Daoy (cell line): ENCODE measurements at places on chromosomes 7 and 10. TPM values are rescaled to one million over a fixed set of nuclear protein-coding genes. Genes with fewer than 3 reads are reported as not detected.

- no peak for DNase-seq
Observed at GRCh38 chr7:110204527-110204926, 886.4 kb upstream of the LRRN3 start.

GRCh38 chr10:71033396-71033980 lies 145.1 kb upstream of the PCBD1 start:
- DNase-seq = no peak

- DNase-seq = no peak
Observed at GRCh38 chr10:14345262-14345661, 14.5 kb upstream of the FRMD4A start.

- no peak for DNase-seq
Observed at GRCh38 chr10:85542936-85543730, 823.5 kb downstream of the GRID1 start.

GRCh38 chr10:91924212-91925021 lies 847 bp downstream of the BTAF1 start:
- DNase-seq = no peak

- DNase-seq = no peak
Observed at GRCh38 chr10:48564466-48565160, 40.3 kb downstream of the ARHGAP22 start.

DNA sequence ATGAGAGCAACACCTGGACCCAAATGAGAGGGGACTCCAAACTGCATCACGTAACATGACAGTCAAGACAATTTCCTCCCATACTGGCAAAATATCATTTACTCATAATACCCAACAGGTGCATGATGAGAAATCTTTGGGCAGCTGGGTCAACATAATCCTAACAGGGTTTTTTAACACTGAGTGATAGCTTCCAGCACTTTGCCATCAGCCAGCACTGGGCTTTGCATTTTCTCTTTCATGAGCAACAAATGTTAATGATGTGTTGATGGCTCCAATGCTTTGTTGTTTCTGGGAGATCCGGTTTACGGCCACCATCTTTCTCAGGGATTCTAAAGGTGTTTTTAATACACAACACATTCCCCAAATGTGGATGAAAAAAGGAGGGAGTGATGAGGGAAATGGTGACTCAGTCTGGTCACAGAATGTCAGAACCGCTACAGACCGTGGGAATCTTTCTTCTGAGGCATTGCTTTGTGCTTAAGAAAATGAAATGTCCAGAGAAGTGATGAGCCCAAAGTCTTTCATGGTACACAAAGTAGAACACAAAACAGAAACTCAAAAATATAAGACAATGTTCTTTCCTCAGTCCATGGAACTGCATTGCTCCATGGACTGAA lies 705.7 kb upstream of the IGFBP3 start:
- DNase-seq = peak; percentile 69

DNA sequence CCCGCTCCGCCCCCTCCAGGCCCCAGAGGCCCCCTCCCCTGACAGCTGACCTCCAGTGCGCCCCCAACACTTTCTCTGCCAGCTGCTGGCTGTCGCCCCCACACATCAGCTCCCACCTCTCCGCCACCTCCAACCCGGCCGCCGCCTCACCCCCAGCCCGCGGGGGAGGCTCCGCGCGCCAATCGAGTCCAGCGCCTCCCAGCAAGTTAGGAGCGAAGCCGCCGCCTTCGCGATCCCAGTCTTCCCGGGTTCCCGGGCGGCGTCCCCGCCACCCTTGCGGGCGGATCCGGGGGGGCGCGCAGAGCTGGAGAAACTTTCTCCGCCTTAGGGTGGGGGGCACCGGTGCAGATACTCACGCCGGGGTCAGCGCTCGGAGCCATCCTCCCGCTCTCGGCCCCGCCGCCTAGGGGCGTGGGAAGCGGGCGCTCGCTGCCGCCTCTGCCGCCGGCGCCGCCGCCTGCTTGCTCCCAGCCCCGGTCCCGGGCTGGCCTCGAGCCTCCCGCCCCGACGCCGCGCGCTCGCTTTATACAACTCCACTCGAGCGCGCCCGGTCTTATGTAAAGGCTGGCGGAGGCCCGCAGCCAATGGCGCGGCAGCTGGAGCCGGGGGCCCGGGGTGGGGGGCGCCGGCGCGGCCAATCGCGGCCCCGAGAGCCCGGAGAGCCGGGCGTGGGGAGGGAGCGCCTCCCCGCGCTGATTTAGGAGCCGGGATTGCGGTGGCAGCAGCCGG lies at the start of gene CRTAC1:
Gene CRTAC1, minus strand, starts transcription at position 529 of the 729 bp plus-strand sequence. Its CDS starts 149 bp downstream, at position 380.
- DNase-seq = peak; percentile 89

GRCh38 chr7:157312941-157313340 lies 23.9 kb upstream of the DNAJB6 start:
- no peak for DNase-seq

GRCh38 chr7:143361552-143362130 lies 872 bp downstream of the FAM131B start:
- no peak for DNase-seq

- DNase-seq = no peak
Observed at GRCh38 chr10:51707821-51708424, 8.5 kb upstream of the CSTF2T start.

DNA sequence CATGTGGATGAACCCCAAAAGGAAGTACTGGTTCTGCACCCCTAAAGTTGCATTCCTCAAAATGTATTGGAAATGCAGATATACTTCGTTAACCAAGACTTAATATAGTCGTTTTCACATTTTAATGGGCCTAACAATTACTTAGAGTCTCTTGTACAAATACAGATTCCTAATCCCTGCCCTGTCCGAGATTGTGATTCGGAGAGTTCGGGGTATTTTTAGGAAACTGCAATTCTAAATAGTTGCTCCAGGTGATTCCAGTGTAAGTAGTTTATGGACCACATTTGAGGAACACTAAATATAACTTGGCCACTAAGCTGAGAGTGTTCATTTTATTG lies 830 bp downstream of the TRUB1 start:
- no peak for DNase-seq

GRCh38 chr7:101241443-101242349 lies 3.2 kb downstream of the FIS1 start:
- no peak for DNase-seq

DNA sequence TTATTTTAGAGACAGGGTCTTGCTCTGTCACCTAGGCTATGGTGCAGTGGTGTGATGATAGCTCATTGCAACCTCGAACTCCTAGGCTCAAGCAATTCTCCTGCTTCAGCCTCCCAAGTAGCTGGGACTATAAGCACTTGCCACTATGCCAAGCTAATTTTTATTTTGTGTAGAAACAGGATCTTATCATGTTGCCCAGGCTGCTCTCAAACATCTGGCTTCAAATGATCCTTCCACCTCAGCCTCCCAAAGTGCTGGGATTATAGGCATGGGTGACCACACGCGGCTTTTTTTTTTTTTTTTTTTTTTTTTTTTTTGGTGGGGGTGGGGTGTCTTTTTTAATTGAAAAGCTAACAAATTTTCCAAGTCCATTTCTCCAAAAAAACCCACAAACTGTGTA lies 18.4 kb downstream of the HPS6 start:
- DNase-seq = no peak

DNA sequence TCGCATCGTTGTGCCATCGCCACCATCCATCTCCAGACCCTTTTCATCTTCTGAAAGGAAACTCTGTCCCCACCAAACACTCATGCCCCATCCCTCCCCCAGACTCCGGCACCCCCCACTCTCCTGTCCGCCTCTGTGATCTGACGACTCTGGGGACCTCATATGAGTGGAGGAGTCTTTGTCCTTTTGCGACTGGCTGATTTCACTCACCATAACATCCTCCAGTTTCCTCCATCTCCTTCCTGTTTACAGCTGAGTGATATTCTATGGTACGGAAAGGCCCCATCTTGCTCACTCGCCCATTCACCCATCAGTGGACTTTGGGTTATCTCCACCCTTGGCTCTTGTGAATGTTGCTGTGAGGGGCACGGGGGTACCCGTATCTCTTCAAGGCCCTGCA lies 11.8 kb upstream of the INSIG1 start:
- DNase-seq = no peak

DNA sequence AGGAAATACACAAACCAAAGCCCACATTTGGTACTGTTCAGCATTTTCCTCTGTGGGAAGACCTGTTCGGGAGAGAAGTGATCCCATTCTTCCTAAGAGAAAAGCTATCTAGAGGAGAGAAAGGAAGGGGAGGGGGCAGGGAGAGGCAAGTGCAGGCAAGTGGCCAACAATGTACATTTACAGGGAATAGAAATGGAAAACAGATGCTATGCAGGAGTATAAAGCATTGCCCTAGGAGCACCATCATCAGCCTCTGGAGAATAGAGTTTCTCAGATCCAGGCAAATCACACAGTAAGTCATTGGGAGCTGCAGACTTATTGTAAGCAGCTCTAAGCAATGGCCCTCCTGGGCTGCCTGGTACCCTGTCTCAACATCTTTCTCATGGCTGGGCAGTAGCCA lies 424.4 kb upstream of the AUTS2 start:
- no peak for DNase-seq

- no peak for DNase-seq
Observed at GRCh38 chr7:30072735-30073134, 44.5 kb downstream of the PLEKHA8 start.

GRCh38 chr7:30119890-30120577 lies 14.8 kb upstream of the MTURN start:
- DNase-seq = no peak

DNA sequence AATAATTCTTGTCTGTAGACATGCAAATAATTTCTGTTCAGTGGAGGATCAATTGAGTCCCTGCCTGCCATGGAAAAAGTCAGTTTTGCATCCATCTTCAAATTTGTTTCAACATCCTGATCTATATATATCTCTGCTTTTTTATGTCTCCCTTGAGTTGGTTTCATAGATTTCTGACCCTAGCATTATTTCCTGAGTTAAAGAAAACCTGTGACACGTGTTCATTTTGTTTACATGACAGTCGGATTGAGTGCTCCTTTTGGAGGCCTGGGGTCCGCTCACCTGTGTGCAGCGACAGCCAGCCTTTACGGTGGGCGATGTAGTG lies 674 bp downstream of the MRPS24 start:
- DNase-seq = no peak

DNA sequence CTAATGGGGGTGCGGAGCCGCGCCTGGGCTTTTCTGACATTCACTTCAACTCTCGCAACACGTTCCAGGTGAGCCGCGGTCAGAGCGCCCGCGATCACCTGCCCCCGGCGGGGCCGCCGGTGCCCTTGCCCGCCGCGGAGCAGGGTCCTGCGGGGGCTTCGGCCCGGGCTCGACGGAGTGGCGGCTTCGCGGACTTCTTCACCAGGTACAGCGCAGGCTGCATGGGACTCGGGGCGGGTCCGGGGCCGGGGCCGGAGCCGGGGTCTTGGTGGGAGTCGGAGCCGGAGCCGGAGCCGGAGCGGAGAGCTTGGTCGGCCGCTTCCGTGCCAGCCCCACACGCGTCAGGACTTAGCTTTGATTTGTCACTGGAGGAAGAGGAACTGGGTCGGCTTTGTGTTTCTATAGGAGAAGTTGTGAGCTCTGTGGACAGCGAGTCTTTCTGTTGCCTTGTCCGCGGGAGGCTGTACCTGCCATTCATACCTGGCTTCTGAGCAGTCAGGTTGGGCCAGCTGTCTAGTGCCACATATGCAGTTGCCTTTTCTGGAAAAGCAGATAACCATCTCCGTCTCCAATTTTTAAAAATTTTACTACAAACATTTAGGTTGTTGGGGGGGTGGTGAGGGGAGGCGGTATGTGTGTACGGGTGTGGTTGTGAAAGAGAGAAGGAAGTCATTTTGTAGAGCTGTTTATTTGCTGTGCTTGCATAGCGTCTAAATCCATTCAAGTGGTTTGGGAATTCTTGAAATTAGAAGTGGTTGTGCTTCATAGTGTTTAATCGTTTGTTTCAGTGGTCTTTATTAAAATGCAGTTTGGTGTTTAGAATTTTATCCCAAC lies 1.3 kb downstream of the TBC1D12 start:
- DNase-seq = peak; percentile 74

DNA sequence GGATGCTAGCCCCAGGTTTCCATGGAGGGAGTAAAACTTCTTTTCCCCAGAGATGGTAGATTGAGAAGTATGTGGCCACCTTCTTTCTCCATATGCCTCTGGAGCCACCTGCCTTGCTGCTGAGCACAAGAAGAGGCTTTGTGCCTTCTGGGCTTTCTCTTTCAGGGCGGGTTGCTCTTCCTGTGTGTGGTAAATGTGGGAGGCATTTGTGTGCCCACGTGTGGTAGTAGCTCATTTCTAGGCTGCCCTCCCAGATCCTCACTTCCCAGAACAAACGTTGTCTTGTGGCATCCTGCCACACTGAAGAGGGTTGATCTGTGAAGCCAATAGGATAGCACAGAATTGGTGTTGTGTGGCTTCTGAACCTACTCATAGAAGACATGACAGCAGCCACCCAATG lies 342.0 kb upstream of the PODXL start:
- DNase-seq = peak; percentile 95

The SEC31B gene
- total RNA-seq = 0.27 and 0.34 TPM in 2 replicates

The SNX13 gene
- 49.7 and 54.5 TPM in 2 replicates for total RNA-seq

The CPN1 gene
- total RNA-seq = not detected in 2 replicates

The TRPV5 gene
- 0.06 TPM in 1 of 2 replicates, not detected in the other for total RNA-seq

The ECD gene
- 36.0 and 36.6 TPM in 2 replicates for total RNA-seq

The ASNS gene
- 30.8 and 33.3 TPM in 2 replicates for total RNA-seq

The PAX2 gene
- total RNA-seq = not detected in 2 replicates

The PRKCQ gene
- 7.1 and 8.1 TPM in 2 replicates for total RNA-seq

The ELOVL3 gene
- total RNA-seq = 0.06 TPM in 1 of 2 replicates, not detected in the other

The GPR15LG gene
- total RNA-seq = not detected in 2 replicates

The FFAR4 gene
- not detected in 2 replicates for total RNA-seq

The NODAL gene
- not detected in 2 replicates for total RNA-seq

The ADAM12 gene
- 33.8 and 59.9 TPM in 2 replicates for total RNA-seq

The UBE2D4 gene
- 39.8 and 46.2 TPM in 2 replicates for total RNA-seq

The NUTM2B gene
- total RNA-seq = 0.11 TPM in 1 of 2 replicates, not detected in the other

The EBF3 gene
- 1.1 and 3.4 TPM in 2 replicates for total RNA-seq

The FAM180A gene
- not detected in 2 replicates for total RNA-seq
